Upper lobe of right lung (tissue), 1 donor: ENCODE measurements at places on chromosomes 12 and 14. TPM values are rescaled to one million over a fixed set of nuclear protein-coding genes. Genes with fewer than 3 reads are reported as not detected.

The ZNF891 gene
- total RNA-seq: 2.4 TPM

The OTX2 gene
- total RNA-seq: not detected

The NOC4L gene
- 16.5 TPM for total RNA-seq

The TBC1D30 gene
- total RNA-seq: 14.8 TPM

- DNase-seq: no peak
These were observed 680.2 kb downstream of the VRK1 start for GRCh38 chr14:97477353-97477752.

The ZC2HC1C gene
- total RNA-seq: 4.5 TPM

DNA sequence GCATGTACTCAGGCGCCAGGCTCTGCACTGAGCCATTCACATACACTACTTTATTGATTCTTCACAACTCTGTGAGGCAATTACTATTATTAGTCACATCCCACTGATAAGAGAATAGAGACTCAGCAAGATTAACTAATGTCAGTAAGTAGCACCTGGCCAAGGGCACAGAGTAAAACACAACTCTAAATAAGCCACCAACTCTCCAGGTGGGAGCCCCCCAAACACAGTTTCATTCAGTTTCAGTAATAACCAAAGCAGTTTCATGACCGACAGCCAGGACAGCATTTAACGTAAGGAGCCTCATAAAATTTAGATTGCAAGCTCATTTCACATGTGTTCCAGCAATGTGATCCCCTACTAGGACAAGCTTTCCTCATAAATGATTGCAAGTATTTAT lies 323.1 kb upstream of the CCDC196 start:
- DNase-seq: no peak

The RNASE4 gene
- total RNA-seq: 42.5 TPM

The CD27 gene
- total RNA-seq: 1.5 TPM

DNA sequence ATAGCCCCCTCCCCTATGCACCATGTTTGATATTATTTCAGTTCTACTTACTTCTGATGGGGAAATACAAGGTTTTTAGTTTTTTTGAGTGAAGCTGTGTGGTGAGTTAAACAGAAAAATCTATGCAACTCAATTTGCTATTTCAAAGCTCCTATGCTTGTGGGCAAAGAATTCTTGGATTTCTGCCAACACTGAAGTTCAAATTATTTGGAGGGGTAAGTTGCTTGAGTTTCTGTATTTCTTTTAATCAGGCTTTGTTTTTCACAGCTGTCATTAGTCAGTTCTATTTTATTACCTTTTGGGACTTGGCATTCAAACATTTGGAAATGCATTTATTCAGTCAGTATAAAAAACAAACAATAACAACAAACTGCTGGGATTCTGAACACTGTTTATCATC lies 407.5 kb upstream of the MGAT4C start:
- no peak for DNase-seq

- DNase-seq: no peak
These were observed 236.3 kb downstream of the SLC25A21 start for GRCh38 chr14:36935976-36936678.

- DNase-seq: no peak
These were observed 34.4 kb downstream of the PPP1R36 start for GRCh38 chr14:64584190-64584589.

The IFNG-AS1 gene
- total RNA-seq: not detected

The INTS13 gene
- 20.8 TPM for total RNA-seq

DNA sequence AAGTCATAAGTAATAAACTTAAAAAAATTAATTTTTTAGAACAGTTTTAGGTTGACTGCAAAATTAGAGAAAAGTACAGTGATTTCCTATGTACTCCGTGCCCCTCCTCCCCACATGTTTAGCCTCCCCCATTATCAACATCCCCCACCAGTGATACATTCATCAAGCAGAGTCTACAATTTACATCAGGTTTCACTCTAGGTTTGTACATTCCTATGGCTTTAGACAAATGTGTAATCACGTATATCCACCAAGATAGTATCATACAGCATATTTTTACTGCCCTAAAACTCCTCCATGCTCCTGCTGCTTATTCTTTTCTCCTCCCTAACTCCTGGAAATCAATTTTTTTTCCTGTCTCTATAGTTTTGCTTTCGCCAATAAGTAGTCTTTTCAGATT lies 438.7 kb downstream of the LRFN5 start:
- no peak for DNase-seq

DNA sequence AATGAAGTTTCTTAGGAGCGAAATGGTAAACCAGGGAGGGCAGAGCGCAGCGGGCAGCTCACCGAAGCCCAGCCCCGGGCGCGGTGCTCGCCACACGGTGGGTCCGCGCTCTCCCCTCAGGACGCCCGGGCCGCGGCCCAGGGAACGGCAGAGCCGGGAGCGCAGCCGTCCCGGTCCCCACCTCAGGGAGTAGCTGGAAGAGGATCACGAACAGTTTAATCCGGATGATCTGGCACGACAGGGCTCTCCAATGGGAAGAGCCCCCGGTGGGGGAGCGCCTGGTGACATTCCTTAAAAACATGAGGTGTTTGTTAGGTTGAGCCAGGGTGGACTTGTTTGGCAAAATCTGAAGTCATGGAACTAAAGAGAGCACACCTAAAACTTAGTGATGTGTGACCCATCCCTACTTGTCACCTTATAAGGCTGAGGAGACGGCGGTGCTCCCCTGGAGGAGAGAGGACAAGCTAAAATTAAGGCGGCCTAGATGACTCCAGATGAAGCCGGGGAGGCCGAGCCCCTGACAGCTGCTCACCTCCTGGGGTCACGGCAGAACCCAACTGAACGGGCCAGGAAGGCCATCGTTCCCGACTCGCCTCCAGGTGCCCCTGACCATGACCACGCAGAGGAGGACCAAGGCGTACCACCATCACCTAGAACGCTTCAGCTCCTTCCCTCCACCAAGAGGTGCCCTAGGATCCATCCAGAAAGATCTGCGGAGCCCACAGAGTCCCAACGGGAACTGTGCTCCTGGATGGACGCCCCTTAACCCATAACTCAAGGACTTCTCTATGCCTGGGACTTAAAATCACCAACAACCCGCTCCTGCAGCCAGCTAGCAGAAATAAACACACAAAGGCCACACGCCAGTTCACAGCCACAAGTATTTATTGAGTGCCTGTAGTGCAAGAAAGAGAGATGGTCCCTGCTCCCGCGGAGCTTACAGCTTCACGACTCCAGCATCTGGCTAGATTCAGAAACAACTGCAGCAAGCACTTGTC lies 866 bp upstream of the PITPNM2 start:
- DNase-seq: no peak

DNA sequence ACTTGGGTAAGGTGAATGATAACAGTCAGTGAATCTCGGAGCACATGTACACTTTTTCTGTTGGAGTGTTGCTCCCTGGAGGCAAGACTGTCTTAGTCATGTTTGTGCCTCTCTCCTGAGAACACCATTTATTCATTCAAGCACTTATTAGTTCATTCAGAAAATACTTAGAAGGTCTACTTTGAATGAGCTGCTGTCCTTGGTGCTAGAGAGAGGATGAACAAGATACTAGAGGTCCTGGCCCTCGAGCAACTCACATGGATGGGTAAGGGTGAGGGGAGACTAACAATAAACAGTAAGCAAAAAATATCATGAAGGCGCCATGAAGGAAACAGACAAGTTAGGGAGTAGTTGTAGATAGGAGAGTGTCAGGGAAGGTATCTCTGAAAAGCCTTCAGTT lies 17.1 kb upstream of the SAMD4A start:
- DNase-seq: no peak
